ENCODE measurements at places on chromosomes 6 and 20.
A peak's percentile ranks its signal among the peaks of the same experiment; 100 is the strongest.

DNA sequence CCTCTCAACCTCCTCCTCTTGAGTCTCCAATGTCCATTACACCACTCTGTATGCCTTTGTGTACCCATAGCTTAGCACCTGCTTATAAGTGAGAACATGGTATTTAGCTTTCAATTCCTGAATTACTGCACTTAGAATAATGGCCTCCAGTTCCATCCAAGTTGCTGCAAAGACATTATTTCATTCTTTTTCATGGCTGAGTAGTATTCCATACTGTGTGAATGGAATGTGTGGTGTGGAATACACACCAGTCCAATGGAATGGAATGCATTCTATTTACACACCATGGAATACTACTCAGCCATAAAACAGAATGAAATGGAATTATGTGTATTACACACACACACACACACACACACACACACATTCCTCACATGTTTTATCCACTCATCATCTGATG is 116.1 kb downstream of the BACH2 start:
- no peak for DNase-seq

GRCh38 chr6:157954150-157955117 is 27.2 kb upstream of the SYNJ2 start:
- DNase-seq, result peak; percentile 8

DNA sequence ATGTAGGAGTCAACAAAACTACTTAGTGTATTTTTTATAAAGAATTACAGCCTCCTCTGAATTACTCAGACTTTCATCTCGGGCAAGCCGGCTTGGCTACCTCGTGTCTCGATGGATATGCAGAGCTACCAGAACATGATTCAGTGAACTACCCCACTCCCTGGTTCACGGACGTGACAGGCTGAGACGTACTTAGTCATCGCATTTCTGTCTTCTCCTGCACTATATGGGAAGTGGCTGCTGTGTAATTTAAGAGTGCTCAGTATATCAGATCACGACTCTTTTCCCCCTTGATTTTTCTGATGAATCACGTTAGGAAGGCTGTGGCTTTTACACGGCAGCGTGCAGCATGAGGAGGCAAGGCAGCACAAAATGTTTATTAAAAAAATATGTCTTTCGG is 302.7 kb upstream of the ZFP64 start:
- DNase-seq, result peak; percentile 8

DNA sequence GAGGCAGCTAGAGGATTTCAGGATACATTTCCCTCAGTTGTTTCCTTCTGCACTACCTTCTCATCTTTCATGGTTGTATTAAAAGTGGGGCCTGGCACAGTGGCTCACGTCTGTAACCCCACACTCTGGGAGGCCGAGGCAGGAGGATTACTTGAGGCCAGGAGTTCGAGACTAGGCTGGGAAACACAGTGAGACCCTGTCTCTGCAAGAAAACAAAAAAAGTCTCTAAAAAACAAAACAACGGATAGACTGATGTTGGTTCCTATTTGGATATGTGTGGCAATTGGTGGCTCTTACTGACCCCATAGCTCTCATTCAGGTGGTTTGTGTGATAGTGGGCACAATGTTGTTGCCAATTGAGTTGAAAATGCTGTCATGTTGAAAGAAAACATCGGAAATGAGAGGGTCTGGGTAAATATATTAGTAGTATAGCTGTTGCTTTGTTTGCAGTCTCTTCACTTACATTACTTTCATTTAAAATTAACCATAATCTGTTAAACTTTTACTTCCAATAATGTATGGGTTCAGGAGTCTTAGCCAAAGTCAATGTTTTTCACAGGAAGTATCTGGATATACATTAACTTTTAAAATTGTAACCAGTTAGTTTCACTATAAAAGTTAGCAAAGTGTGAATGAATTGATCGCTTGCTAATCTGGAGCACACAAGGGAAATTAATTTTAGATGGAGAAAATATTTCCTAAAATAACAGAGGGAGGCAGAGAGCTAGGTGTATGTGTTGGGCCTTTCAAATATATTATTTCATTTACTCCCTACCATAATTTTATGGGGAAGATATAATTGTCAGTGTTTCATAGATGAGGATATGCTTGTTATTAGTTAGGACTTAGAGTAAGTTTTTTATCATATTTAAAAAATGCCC is 31.1 kb downstream of the UTRN start:
- no peak for DNase-seq

DNA sequence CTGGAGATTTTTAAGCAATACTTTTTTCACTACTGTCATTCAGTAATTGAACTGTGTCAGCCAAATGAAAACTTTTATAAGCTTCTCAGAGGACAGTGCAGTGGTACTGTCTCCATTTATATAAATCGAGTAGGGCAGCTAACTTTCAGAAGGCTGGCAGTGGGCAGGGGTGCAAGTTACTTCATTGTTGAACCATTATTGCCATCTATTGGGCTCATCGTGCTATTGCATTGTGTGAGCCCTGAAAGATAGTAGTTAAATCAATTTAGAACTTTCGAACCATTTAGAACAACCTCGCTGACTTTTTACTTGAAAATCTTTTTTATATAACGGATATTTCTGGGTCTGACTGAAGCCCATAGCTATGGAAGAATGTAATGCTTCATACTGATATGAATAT is 347.8 kb upstream of the PLCB4 start:
- peak; percentile 55 for DNase-seq

DNA sequence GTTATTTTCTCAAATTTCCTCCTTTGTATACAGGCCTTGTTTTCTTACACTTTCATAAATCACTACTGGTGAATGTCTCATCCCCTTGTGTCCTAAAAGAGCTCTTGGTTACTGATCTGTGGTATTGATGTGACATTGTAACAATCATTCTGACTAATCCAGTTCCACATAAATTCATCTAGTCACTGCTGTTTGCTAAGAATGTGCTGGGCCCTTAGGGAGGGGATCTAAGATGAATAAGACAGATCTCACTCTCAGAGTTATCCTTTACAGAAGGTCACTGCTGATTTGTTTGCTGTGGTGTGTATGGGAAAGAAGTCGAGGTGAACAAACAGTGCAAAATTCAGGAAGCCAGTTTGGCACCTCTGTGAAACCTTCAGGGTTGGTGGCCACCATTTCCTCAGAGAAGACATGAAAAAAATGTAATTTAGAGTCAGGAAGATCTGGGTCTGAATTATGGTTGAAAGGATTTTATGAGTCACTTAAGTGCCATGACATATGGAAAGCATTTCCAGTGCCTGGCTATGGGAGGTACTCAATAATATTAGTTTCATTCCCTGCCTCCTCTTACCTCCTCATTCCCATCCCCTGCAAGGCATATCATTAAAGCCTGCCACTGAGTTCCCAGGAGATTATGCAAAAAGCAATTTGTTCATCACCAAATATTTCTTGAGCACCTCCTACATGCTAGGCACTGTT is 121.8 kb downstream of the COL9A1 start:
- no peak for DNase-seq

DNA sequence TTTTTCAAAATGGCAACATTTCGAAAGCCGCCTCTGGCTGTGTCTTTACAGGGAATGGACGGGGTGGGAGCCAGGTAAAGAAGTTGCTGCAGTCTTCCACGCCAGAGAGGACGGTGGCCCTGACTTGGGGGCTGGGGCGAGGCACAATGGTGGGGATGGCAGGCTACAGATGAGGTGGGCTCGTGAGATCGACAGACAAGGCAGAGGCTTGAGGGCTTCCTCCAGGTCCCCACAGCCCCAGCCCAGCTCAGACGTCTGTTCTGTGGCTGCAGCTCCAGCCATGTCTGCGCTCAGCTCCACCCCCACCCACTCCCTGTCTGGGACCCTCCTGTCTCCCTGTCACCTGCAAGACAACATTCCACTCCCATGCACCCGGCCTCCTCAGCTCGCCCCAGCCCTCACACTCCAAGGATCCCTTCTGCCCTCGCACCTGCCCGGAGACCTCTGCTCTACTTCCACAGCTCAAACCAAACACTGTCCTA is 7.4 kb upstream of the C20orf144 start:
- no peak for DNase-seq

- no peak for DNase-seq
Observed at GRCh38 chr6:44789806-44790205, 402.3 kb downstream of the CDC5L start.

- DNase-seq, result no peak
Observed at GRCh38 chr6:56655996-56656395, 13.3 kb upstream of the DST start.

DNA sequence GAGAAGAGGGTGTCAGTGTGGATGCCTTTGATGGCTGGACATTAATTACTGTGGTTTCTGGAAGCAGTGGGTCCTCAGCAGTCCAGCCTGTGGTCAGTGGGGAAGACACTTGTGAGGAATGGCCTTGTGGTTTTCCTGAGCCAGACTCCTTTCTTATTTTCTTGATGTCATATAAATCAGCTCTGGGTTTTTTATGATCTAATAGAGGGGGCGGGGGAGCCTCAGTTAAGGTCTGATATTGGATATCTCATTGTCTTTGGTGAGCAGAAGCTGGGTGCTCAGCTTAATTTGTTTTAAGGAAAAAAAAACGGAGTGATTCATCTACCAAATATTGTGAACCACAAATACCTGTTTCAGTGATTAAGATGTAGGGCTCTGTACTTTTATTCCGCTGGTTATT is 62.1 kb downstream of the OTOR start:
- no peak for DNase-seq
